ENCODE measurements at places on chromosomes 6 and 20. TPM values are rescaled to one million over a fixed set of nuclear protein-coding genes. Genes with fewer than 3 reads are reported as not detected.

GRCh38 chr6:44054721-44055559 is 72.3 kb downstream of the MRPL14 start:
- no peak for DNase-seq

- DNase-seq, result no peak
Measured at GRCh38 chr6:111926731-111927302, 53.6 kb upstream of the FYN start.

DNA sequence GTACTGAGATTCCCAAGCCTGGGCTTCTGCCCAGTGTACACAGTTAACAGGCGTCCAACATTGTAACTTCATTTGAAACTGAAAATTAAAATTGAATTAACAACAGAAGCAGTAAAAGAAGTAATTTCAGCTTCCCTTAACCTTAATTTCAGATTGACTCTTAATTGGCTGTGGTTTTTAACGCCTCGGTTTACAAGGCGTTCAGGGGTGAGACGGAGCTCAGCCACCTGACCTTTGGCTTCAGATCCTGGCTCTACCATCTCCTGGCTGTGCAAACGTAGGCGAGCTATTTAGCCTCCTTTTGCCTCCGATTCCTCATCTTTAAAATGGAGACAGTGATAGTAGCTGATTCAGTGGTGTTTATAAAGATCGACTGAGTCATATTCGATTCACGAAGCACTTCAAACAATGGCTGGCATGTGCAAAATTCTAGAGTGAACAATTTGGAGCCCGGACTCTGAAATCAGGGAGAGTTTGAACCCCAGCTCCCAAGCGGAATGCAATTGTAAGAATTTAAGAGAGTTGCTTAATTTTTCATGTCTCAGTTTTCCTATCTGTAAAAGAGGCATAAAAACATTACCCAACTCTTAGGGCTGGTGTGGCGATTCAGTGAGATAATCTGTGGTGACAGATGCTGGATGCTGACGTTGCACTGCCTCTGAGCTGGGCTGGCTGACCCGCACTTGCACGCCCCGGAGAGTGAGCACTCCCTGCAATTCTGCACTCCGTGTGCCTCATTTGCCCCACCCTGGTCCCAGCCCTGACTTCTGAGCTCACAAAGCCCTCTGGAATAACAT is 23.5 kb upstream of the OCSTAMP start:
- DNase-seq, result no peak

DNA sequence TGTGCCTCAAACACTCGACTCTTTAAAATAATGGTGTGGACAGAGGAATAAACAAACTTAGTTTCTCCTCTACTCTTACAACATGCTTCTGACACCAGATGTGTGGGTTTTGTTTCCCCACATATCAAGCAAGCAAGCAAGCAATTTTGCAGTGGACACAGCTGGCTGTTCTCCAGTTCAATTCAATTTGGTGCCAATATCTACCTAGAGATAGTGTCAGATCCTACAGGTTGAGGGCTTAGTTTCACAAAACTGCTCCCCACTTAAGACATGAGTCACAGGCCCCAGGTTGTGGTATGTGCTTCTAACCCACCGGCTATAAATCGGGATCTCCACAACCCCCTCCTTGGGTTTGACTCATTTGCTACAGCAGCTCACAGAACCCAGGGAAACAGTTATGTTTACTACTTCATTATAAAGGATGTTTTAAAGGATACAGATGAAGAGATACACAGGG is 131.4 kb upstream of the TRAF3IP2 start:
- DNase-seq, result no peak

DNA sequence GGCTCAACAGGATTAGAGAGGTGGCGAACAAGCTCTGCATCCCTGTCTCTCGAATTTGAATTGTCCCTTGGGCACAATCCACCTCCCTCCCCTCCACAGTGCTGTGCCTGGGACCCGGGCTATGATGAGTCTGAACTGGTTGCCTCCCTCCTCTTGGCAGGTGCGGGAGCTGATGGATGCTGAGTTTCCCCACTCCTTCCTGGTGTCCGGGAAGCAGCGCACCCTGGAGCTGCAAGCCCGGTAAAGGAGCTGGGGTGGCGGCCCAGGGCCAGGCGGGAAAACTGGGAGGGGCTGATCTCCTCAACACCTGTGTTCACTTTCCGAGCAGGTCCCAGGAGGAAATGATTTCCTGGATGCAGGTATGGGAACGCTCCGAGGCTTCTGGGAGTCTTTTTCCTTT is 14.9 kb downstream of the FGD2 start:
- no peak for DNase-seq

- no peak for DNase-seq
Measured at GRCh38 chr6:54191461-54191860, 80.2 kb downstream of the MLIP start.

The KIAA0408 gene
- 16.5 TPM for total RNA-seq

The HMGCLL1 gene
- total RNA-seq, result 1.7 TPM

All from tibial nerve (tissue), 4 donors.